H7 (cell line): ENCODE measurements at places on chromosomes 4 and X. TPM values are rescaled to one million over a fixed set of nuclear protein-coding genes. Genes with fewer than 3 reads are reported as not detected.

ERCC6L gene
- total RNA-seq = 9.6 and 15.1 TPM in 2 replicates

TMSB15C gene
- total RNA-seq = 3.5 and 5.2 TPM in 2 replicates

OPRPN gene
- not detected in 2 replicates for total RNA-seq

KLHL13 gene
- total RNA-seq = 5.8 and 6.8 TPM in 2 replicates

DNA sequence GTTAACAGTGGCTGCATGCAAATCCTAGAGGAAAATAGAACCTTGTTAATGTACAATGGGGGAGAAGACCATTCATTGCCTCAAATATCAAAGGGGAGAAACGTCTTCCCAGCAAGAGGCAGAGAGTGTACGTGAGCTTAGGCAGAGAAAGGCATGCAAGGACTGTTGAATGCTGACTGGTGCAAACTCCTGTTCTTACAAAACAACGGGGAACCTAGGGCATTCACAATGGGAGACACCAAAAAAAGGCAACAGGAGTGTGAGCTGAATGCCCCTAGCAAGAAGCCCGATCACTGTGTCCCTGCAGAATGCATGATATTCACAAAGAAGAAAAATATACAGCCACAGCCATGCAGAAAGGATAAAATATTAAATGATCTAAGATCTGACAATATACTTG lies 184.9 kb downstream of the NSUN7 start:
- DNase-seq = peak; percentile 66

DNA sequence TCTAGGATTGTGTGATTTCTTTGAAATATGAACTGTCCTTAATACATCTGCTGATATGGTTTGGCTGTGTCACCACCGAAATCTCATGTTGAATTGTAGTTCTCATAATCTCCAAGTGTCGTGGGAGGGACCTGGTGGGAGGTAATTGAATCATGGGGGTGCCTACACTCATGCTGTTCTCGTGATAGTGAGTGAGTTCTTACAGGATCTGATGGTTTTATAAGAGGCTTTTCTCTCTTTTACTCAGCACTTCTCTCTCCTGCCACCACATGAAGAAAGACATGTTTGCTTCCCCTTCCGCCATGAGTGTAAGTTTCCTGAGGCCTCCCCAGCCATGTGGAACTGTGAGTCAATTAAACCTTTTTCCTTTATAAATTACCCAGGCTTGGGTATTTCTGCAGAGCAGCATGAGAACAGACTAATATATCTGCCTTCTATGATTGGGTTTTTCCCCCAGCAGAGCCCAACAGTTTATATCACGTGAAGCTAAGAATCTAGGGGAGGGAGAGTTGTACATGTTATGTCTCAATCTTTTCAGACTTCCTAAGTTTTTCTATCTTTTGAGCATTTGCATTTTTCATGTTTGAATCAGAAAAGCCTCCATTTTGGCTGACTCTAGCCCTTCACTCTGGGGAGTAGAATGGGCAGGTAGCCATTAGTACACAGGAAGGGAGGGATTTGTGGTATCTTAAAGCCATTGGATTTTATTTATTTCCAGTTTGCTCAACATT lies 58.9 kb downstream of the PLAC1 start:
- no peak for DNase-seq

WAS gene
- 0.67 and 0.69 TPM in 2 replicates for total RNA-seq

DNA sequence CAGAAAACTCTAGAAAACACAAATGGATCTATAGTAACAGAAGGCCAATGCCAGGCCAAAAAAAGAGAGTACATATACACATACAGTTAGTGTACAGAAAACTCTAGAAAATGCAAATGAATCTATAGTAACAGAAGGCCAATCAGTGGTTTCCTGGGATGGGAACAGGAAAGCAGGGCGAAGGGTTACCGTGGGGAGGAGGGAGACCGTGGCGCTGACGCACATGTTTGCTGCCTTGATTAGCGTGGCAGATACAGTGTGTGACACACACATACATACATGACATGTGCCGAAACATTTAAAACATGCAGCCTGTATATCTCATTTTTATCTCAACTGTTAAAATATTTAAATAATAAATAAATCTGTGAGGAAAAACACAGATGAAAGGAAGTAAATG lies 14.7 kb downstream of the GAK start:
- peak; percentile 22 for DNase-seq

RADX gene
- 5.0 and 7.2 TPM in 2 replicates for total RNA-seq

HMX1 gene
- total RNA-seq = 2.0 and 4.4 TPM in 2 replicates

DNA sequence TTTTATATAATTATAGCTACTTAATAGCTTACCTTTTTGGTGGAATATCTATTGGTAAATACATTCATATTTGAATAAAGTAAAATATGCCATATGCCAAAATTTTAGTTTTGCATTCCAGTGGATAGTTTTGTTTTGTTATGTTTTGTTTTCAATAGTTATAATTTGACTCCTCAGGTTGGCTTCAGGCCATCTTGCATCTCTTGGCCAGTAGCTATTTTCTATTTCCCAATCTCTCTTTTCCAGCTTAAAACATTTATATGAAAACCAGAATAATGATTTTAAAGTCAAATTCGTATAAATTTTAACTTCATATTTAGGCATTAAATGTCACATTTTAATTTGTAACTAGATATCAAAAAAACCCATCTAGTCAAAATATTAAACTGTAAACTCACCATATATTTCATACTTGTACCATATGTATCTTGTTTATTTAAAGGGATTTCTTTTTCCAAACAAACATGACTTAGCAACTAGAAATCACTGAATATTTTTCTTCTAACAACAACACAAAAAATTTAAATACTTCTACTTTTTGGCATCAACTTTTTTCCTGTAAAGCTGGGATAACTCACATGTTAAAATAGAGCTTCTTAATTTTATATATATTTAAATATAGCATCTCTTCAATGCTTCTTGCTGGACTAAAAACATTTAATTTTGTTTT lies 1209.6 kb downstream of the PCDH7 start:
- DNase-seq = no peak

OPN1MW gene
- total RNA-seq = not detected in 2 replicates

GRCh38 chrX:151552743-151553142 lies 10.7 kb upstream of the PASD1 start:
- no peak for DNase-seq

GRCh38 chr4:133137571-133137970 lies 11.5 kb upstream of the PCDH10 start:
- DNase-seq = no peak

WDR17 gene
- total RNA-seq = 1.0 and 1.1 TPM in 2 replicates

- no peak for DNase-seq
Measured at GRCh38 chr4:52071791-52072546, 20.9 kb downstream of the SPATA18 start.

GRCh38 chrX:78619834-78620233 lies 39.3 kb downstream of the RTL3 start:
- DNase-seq = no peak

DNA sequence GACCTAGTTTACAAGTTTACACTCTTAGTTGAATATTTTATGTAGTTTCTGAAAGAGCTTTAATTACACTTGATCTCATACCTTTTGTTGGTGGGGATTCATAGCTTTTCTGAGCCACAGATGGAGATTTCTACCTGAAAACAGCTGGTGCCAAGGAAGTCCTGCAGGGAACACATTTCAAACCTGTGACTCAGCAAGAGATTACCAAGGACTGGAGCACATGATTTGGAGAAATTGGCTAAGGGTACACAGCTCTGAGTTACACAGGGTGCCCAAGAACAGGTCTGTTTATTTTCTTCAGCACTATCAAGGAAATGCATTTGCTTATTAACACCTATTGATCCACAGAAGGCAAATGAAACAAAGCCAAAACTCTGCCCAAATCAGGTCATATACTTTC lies 691.5 kb downstream of the KCTD8 start:
- no peak for DNase-seq

CENPVL1 gene
- 1.3 and 1.4 TPM in 2 replicates for total RNA-seq

NALF2 gene
- total RNA-seq = 5.4 and 7.4 TPM in 2 replicates

- DNase-seq = no peak
Measured at GRCh38 chr4:74362347-74362746, 2.6 kb upstream of the EREG start.

- DNase-seq = no peak
Measured at GRCh38 chr4:119748853-119749252, 120.2 kb upstream of the PDE5A start.

DNA sequence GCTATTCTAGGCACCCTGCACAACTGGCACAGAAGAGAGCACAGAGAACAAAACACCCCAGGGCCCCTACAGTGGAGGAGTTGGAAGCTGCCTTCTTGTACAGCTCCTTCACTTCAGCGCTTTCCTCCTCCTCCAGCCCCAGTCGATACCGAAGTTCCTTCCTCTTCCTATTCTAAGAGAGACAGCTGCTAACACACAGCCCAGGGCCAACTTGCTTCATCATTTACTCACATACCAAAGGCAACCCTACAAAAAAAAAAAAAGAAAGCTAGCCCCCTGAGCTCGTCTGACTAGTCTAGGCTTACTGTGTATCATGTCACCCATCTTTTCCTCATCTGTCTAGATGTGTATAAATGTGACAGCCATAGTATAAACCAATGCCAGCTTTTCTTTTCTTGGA lies 64.5 kb downstream of the MID1 start:
- no peak for DNase-seq

DNA sequence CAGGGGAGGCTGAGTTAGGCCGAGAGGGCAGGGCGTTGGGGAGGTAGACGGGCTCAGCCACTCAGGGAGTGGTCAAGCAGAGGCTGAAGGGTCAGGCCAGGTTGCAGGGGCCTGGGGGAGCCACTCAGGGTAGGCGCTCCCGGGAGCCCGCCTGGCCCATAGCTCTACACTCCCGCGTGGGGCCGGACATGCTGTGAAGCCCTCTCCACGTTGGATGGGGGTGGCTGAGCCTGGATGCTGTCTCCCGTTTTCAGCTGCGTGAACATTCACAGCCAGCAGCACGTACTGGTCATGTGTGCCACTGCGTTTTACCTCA lies 14.0 kb upstream of the MSANTD1 start:
- DNase-seq = no peak

DNA sequence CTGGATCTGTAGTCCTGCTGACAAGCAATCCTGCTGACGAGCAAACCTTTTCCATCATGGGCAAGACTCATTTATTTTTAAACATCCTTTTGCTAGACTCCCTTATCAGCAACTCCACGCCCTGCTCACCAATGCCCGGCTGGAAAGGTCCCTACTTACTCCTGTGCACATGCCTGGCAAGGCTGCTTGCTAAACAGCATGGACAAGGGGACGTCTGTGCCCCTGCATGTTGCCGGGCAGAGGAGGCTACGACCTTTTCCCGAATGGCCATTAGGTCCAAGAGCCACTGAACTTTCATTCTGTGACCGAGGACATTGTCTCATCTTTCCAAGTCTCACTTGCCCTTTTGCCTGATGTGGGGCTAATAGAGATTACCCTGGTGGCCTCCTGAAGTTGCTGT lies 98.6 kb downstream of the MGST2 start:
- DNase-seq = no peak

CENPVL3 gene
- total RNA-seq = 1.5 and 3.9 TPM in 2 replicates

- DNase-seq = no peak
Measured at GRCh38 chr4:165325732-165326512, 1.5 kb upstream of the MSMO1 start.

- DNase-seq = peak; percentile 63
Measured at GRCh38 chr4:81214144-81214880, 710 bp downstream of the PRKG2 start.
